HFFc6 (cell line): ENCODE measurements at places on chromosomes 11 and 22. TPM values are rescaled to one million over a fixed set of nuclear protein-coding genes. Genes with fewer than 3 reads are reported as not detected.

Gene CCS
- 26.1 to 26.2 TPM (median 26.1 TPM) in 3 replicates for total RNA-seq

Gene CASP12
- not detected in 3 replicates for total RNA-seq

Gene ASCL2
- total RNA-seq: not detected in 3 replicates

DNA sequence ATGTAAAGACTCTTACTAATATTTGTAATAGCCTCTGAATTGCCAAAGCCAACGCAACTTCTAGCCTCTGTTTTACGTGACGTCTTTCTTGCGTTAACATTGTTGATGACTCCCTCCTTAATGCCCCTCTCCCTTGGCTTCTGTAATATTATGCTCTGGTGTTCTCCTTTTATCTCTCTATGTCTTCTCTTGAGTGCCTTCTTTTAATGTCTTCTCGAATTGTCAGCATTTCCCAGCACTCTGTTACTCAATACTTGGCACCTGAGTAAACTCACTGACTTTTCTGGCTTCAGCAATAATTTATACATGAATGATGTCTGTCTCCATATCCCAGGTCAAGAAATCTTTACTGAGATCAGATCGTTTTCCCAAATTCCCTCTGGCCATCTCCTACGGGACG lies 68.5 kb upstream of the DDI1 start:
- DNase-seq: no peak
